ENCODE measurements at places on chromosomes 4 and X.
A peak's percentile ranks its signal among the peaks of the same experiment; 100 is the strongest.

DNA sequence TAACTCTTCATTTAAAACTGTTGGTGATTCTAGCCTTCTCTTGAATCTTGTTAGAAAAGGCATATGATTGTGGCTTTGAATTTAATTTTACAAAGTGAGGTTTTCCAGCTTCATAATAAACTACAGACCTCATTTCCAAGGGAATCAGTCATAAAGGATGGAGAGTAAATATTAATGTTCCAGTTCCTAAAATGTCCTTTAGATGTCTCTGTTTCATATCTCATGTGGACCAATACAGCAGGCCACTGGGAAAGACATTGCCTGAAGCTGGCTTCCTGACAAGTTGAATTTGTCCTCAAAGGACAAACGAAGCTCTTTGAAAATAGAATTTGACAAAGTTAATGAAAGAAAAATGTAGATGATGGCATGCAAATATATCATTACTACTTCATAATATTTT, 125.4 kb downstream of the ZNF330 start:
- DNase-seq = peak; percentile 81

GRCh38 chr4:57270346-57270745, 160.2 kb upstream of the IGFBP7 start:
- DNase-seq = no peak

DNA sequence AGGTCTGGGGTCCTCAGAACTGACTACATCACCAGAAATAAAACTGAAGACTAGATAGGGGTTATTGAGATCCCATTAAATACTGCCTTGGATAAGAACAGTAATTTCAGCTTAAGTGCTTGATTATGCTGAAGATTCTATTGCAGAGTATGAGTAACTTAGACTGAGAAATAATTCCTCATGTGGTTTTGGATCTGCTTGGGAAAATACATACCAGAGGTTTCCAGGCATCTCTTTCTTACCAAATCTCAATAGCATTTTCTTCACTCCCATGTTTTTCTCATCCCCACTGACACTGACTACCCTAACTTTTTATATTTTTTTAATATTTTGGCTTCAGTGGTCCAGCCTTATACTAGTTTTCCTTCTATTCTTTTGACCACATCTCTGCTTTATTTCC, 92.0 kb upstream of the TEX13D start:
- no peak for DNase-seq

DNA sequence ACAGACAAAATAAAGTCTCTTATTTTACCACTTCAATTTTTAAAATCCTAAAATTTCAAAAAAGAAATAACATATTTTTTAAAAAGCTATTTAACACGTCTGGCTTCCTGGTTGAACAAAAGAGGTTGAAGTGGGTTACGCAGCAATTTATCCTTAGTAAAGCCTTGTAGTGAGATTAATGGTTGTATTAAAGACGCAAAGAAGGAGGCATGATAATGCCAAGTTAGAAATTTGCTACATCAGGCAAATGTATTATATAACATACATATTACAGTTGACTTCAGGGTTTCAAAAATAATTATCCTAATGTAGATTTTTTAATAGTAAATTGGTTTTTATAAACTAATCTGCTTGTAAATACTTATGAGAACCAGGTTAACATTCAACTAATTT, 35.3 kb downstream of the ANKRD17 start:
- DNase-seq = no peak

DNA sequence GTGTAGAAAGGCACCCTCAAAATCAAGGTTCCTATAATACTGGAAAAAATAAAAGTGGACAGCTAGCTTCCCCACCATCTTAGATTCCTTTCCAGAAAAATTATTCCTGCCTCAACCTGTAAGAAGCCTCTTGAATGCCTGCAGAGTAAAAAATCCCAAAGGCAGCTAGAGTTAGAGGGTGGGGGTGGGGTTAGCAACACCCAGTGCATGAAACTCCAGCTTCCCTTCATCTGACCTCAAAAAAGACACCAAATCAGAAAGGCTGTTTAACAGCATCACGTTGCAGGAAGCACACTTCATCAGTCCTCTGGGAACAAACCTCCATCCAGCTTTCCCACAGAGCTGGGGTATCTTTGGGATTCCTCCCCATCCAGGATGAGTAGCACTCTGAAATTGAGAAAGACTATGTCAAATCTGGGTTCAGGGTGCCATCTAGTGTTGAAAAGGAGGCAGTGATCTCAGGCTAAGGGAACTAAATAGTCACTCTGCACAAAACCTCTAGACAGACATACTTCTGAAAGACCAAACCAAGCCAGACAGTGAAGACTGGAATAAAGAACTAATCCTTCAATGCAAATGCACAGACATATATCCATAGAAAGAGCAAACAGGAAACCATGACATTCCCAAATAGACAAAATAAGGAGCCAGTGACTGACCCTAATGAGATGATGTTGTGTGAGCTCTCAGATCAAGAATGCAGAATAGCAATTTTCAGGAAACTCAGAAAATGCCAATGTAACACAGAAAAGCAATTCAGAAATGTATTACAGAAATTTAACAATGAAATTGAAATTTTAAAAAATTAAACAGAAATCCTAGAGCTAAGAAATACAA, 97.9 kb downstream of the ARHGEF9 start:
- peak; percentile 49 for DNase-seq

GRCh38 chr4:174318829-174319764, 35.4 kb downstream of the CEP44 start:
- peak; percentile 74 for DNase-seq

DNA sequence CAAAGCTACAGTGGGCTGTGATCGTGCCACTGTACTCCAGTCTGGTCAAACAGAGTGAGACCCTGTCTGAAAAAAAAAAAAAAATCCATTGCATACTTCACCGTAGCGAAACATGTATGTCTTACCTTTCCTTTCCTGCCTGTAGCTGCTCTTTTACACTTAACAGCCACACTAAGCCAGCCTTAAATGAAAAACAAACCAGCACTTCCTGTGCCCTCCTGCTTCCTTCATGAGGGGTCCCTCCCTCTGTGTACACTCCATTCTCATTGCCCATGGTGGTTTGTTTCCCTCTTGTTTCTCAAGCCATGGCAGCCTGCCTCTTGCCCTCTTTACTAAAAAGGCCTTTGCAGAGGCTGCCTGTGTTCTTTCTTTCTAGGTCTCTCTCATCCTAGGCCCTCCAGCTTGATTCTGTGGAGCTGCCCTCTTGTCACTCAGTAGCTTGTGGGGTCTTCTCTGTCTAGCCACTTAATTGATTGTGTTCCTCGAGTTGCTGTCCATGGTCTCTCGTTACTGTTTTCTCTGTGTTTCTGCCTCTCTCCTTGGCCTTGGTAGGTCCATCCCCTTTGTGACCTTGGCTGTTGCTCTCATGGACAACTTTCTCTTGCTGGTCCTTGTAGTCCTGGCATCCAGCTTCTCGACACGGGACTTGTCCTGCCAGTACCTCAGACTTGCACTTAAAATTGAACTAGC, 52.1 kb upstream of the MSANTD1 start:
- DNase-seq = no peak
